ENCODE measurements at places on chromosomes 7 and 10. TPM values are rescaled to one million over a fixed set of nuclear protein-coding genes. Genes with fewer than 3 reads are reported as not detected.

DNA sequence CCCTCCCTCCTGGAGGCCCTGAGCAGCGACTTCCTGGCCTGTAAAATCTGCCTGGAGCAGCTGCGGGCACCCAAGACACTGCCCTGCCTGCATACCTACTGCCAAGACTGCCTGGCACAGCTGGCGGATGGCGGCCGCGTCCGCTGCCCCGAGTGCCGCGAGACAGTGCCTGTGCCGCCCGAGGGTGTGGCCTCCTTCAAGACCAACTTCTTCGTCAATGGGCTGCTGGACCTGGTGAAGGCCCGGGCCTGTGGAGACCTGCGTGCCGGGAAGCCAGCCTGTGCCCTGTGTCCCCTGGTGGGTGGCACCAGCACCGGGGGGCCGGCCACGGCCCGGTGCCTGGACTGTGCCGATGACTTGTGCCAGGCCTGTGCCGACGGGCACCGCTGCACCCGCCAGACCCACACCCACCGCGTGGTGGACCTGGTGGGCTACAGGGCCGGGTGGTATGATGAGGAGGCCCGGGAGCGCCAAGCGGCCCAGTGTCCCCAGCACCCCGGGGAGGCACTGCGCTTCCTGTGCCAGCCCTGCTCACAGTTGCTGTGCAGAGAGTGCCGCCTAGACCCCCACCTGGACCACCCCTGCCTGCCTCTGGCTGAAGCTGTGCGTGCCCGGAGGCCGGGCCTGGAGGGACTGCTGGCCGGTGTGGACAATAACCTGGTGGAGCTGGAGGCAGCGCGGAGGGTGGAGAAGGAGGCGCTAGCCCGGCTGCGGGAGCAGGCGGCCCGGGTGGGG lies 2.2 kb downstream of the TRIM56 start:
- H3K27ac ChIP-seq = no peak overlapping the region
- no peak overlapping the region for H3K4me3 ChIP-seq
- H3K27me3 ChIP-seq = no peaks in the 10 kb centered on the region
- DNase-seq = no peak

- no peaks in the 10 kb centered on the region for H3K27me3 ChIP-seq
- H3K27ac ChIP-seq = peak overlapping the region; percentile 92
- peaks cover 12% of the 10 kb centered on the region for H3K4me1 ChIP-seq
- peak; percentile 81 for DNase-seq
- H3K4me3 ChIP-seq = peak overlapping the region; percentile 80
Measured at GRCh38 chr10:70053841-70054288, 1.2 kb downstream of the MACROH2A2 start.

The ADO gene
- 8.2 TPM for polyA plus RNA-seq

DNA sequence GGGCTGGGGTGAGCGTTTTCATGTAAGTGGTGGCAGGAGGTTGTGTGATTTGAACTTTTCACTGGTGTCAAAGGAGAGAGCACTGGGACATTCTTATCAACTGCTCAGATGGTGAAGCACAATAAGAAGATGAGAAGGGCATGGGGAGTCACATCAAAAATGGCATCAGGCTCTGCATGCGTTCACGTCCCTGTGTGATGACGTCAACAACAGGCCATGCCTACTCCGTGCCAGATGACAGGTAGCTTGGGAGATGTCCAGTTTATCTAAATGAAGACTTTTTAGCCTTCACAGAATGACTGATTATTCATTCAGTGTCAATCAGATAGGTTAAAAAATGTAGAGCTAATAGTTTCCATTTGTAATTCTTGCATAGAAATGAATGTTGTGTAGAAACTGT lies 264.3 kb upstream of the POM121L12 start:
- no peaks in the 10 kb centered on the region for H3K4me1 ChIP-seq
- H3K36me3 ChIP-seq = no peaks in the 10 kb centered on the region
- H3K4me3 ChIP-seq = no peak overlapping the region
- H3K27me3 ChIP-seq = no peaks in the 10 kb centered on the region

GRCh38 chr7:8590225-8590624 lies 156.8 kb downstream of the NXPH1 start:
- H3K27ac ChIP-seq = no peak overlapping the region
- DNase-seq = no peak
- no peak overlapping the region for H3K4me3 ChIP-seq
- H3K27me3 ChIP-seq = no peaks in the 10 kb centered on the region
- no peaks in the 10 kb centered on the region for H3K4me1 ChIP-seq
- no peaks in the 10 kb centered on the region for H3K36me3 ChIP-seq
